ENCODE measurements at places on chromosomes 3 and 15.

DNA sequence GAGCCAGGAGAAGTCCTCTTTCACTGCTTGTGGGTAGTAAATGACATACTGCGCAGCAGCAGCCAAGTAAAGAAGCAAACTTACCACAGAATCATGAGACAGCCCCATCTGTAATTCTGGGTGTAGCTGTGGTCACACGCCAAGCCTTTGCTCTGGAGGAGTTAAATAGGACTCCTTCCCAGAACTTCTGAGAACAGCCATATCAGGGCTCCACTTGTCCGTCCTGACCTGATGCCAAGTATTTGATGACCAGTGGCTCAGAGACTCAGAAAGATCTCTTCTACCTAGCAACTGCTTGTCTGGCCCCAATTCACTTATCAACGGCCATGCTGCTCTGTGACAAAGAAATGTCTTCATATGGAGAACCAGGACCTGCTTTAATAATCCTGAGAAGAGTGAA, 20.6 kb upstream of the GOLIM4 start:
- no peak for DNase-seq

DNA sequence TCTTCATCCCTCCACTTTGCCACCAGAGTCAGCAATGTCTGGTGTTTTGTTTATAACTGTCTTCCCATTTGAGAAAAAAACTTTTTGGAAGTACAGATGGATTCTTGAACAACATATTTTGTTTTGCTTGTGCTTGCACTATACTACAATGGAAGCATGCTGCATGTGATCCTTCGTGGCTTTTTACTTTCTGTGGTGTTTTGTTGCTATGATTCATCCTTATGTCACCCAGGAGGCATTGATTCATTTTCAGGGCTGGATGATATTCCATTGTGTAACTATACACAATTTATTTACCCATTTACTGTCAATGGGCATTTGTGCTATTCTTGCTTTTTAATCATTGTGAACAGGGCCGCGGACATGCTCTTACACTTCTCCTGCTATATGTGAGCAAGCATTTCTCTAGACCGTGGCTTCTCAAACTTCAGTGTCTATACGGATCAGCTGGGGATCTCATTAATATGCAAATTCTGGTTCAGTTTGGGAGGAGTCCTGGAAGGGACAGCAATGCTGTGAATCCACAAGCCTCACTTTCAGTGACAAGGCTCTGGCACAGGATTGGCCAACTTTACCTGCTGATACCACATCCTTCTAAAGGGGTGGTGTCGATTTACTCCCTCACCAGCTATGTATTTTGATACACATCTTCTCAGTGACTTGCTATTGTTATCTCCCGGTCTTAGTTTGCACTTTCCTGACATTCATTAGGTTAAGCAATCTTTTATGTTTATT, 65.9 kb downstream of the POLR2M start:
- no peak for DNase-seq

DNA sequence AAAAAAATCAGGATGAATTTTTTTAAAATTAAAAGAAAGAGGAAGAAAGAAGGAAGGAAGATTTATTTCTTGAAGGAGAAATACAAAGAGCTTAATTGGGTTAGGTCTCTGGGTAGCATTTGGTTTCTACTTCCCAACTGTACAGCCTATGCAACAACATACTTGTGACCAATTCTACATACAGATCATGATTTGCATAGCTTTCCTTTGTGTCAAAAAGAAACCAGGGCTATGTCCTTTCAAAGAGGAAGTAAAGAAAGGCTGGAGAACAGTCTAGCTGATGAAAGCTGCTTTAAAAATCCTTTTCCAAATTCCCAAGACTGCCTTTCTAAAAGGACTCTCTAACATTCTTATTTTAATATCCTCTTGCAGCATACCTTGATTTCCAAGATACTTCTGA, 6.1 kb upstream of the HGD start:
- no peak for DNase-seq

DNA sequence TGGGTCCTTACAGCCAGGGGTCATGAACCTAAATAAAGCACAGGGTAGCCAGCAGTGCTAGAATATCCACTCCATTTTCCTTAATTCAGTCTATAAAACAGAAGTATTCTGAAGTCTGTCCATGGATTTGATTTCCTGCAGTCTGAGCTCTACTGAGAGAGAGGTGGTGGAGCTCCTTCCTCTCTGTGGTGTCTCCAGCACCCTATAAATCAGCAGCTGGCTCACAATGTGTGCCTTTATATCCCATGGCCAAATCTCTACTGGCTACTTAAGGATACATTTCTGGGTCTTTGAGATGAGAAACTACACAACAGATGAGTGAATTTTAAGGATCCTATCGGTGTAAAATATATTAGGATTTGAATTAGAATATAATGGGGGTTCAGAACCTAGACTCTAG, 339.9 kb upstream of the RBMS3 start:
- no peak for DNase-seq

DNA sequence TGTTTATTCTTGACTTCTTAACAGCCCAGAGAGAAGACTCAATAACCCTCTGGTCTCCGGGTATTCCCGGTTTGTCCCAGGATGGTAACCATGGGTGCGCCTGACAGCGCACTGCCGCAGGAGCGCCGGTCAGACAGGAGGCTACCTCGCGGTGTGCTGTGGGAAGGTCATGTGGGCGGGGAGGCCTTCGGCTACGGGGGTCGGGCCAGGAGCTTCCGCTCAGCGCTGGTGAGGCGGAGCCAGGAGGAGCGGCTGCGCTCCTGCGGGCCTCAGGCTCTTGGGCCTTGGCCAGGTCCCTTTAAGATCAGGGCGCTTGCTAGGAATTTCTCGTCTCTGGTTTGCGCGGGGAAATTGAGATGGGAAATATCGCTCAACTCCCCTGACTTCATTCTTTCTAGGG, 182.3 kb upstream of the NDN start:
- DNase-seq, result no peak

DNA sequence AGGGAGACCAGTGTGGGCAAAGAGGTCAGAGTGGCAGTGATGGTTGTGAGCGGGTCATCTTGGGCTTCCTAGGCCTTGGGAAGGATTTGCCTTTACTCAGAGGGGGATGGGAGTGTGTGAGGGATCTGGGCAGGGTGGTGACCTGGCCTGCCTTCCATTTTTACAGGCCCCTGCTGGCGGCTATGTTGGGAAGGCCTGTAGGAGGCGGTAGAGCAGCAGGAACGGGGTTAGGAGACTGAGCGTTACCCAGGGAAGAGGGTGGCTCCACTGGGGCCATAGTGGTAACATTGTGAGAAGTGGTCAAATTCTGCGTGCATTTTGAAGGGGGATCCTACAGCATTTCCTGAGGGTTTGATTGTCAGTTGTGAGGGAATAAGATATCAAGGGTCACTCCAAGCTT, 307.3 kb upstream of the CTDSPL start:
- DNase-seq, result no peak

- no peak for DNase-seq
Measured at GRCh38 chr3:147157631-147158030, 248.7 kb downstream of the ZIC4 start.

- peak; percentile 43 for DNase-seq
Measured at GRCh38 chr15:74302821-74303359, 64.6 kb downstream of the CYP11A1 start.

DNA sequence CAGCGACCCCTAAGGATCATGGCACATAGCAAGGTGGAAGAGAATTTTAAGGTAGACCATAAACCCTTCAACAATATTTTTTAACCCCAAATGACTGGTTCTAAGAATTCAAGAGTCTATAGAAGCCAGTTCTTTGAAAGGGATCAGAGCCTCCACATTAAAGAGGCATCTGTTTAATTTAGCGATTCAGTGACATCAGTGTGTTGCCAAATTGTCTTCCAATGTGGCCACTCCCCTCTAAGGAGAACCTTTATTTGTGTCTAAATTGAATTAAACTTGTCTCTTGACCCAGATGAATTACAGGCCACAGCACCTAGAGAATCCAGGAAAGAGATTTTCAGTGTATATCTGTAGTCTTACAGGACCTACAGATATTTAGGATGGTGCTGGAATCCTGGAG, 6.6 kb upstream of the SH3BP5 start:
- DNase-seq, result no peak

DNA sequence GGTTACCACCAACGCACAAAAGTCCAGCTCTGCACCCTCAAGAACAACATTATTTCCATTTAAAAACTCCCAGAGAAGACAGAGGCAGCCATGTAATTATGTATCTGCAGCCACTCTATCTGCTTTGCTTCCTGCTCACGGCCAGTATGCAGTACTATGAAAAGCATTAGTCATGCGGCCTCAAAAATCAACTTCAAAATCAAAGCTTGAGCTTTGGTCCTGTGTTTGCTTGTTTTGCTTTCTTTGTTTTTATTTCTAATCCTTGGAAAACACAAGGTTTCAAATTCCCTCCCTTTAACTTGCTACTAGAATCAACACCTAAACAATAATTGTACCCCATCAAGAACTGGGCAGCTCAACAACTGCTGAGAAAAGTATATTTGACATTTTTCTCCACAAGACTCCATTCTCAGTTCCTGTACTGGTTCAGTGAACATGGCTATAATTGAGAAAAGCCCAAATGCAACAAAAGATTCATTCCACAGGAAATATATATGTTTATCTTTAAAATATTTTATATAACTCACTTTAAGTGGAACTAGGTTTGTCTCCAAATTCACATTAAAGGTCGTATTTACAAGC, 37.6 kb downstream of the GBE1 start:
- DNase-seq, result no peak

DNA sequence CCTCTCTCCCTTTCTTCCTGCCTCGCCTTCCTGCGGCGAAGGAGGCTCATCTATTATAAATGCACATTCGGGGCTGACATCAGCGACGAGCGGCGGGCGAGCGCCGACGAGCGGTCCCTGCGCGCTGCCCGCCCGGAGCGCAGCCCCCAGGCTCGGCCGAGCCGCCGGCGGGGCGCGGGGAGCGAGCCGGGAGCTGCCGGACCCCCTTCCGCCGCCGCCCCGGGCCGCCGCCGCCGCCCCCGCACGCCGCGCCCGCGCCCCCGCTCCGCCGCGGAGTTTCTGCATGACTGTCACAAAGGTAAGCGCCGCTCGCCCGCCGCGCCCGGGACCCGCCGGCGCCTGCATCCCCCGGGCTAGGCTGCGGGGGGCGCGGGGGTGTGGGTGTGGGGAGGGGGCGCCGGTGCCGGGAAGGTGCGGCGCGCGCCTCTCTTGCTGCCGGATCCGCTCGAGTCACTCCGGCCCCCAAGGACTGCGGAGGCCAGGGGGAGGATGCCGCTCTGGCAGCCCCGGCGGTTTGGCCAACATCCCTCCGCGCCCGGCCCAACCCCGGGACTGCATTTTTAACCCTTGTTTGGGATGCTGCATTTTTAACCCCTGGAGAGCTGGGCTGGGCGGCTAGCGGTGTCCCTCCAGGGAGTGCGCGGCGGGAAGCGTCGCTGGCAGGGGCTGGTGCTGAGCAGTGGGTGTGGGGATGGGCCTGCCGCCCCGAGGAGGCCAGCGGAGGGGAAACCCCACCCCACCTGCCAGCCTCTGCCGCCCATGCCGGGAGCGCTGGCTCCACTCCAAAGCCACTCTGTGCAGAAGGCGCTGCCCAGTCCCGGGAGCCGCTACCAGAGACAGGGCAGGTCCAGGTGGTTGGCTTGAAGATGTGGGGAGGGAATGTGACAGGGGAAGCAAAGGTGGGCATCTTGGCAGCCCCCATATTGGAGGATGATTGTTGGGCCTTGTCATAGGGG, at the start of gene CORO2B:
Gene CORO2B (plus strand): TSS at position 14 of the 956 bp plus-strand sequence. CDS start 270 bp downstream, at position 284.
- peak; percentile 38 for DNase-seq

- no peak for DNase-seq
Measured at GRCh38 chr3:79011821-79012529, 755.8 kb downstream of the ROBO1 start.

DNA sequence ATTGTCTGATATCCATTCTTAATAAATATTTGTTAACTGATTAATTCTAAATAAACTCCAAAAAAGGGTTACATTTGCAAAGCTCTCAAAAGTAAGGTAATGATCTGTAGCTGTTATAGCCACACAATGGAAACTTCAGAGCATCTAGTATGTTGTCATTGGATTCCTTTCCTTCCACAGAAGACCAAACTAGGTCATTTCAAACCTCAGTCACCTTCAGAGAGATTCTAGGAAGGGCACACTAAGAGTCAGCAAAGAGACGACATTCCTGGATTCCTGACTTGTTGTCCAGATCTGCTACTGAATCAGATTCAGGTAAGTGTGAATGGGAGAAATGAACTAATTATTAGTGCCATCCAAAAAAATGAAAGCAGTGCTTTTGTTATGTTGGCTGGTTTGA, 3.0 kb upstream of the COL8A1 start:
- DNase-seq, result no peak

GRCh38 chr3:134810052-134810435, 15.0 kb downstream of the EPHB1 start:
- no peak for DNase-seq

All from activated T-cell treated with anti-CD3 and anti-CD28 coated beads, Interleukin-2, amount 50 U/mL, for 72 hours (primary cell).